Activated T-helper 17 cell treated with anti-CD3 and anti-CD28 coated beads, Interleukin-2, amount 50 U/mL, for 72 hours (primary cell): ENCODE measurements at places on chromosomes 3 and 15.

DNA sequence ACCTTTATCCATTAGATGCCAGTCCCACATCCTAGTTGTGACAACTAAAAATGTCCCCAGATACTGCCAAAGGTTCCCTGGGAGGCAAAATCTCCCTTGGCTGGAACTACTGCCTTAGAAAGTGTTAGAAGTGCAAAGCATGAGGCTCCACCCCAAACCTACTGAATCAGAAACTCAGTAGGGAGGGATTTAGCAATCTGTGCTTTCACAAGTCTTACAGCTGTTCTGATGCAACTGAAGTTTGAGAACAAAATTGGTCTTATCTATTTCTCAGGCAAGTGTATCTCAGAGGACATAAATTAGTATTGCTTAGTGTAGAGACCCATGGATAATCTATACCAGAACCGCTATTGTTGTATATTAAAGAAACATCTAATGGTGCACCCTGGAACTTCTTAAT is 70.2 kb downstream of the CLDN1 start:
- no peak for ATAC-seq

DNA sequence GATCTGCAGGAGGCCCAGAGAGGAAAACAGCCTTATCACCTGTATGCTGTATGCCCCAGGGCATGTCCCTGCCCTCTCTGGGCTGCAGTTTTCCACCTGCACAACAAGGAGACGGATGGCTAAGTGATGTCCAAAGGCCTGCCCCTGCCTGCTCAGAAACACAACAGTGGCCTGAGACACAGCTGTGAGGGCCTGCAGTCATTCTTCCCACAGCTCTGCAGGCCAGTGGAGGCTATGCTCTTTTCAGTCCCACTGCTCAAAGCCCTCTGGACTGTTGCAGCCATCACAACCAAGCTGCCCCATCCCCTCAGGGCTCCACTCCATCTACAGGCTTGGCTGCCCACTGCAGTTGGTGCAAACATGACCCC is 5.2 kb upstream of the TBC1D2B start:
- no peak for ATAC-seq

GRCh38 chr3:129581623-129582022 is 24.9 kb downstream of the PLXND1 start:
- ATAC-seq, result no peak

GRCh38 chr15:81497238-81497637 is 123.2 kb upstream of the TMC3 start:
- ATAC-seq, result no peak

DNA sequence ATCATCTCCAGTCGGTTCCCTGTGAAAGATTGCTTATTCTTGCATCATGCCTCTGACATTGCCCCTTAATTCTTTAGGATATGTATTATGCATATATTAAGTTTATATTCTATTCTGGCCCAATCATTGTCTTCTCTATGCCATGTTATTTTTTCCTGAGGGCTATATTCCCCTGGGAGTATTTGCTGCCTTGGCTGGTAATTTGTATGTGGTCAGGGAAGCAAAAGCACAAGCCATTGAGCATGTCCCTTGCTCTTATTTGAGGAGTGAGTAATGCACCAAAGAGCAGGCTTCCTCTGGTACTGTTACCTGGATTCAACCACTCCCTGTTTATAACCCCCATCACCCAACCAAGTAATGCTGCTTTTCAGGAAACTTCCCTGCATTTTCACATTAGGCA is 36.3 kb downstream of the STAC start:
- ATAC-seq, result no peak

- no peak for ATAC-seq
Measured at GRCh38 chr3:33904730-33905129, 106.3 kb downstream of the PDCD6IP start.

DNA sequence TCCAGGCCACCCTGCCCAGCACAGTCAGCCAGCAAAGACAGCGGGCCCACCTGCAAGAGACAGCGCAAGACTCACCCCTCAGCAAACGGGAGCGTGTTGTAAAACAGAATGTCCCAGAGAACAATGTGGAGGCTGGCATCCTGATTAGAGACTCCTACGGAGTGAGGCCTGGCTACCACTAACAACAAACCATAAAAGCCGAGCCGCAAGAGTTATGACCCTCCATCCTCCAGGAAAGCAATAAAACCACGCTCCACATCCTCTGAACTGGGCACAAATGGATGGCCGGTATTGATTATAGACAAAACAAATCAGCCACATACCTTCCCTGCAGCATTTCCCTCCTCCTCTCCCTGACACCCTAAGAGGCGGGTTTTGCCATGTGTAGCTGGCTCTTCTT is 75.8 kb upstream of the LIPC start:
- ATAC-seq, result no peak
